Epithelial cell of prostate (primary cell): ENCODE measurements at places on chromosomes 6 and 20.

DNA sequence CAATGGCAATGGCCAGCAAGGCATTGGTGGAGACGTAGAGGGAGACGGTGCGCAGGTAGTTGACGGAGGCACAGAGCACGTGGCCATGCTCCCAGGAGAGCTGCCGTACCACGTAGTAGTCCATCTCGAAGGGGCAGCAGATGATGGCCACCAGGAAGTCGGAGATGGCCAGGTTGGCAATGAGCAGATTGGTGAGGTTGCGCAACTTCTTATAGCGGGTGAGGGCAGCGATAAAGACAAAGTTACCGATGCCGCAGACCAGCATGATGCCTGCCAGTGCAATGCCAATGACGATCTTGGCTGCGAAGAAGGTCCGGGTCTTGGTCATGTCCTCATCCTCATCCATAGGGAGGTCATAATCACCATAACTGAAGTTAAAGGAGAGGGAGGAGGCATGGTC is 2.8 kb downstream of the PROKR2 start:
- no peak for DNase-seq

- no peak for DNase-seq
Measured at GRCh38 chr6:129130106-129130505, 247.2 kb downstream of the LAMA2 start.

GRCh38 chr6:22146931-22147701 is 149.7 kb downstream of the PRL start:
- no peak for DNase-seq

DNA sequence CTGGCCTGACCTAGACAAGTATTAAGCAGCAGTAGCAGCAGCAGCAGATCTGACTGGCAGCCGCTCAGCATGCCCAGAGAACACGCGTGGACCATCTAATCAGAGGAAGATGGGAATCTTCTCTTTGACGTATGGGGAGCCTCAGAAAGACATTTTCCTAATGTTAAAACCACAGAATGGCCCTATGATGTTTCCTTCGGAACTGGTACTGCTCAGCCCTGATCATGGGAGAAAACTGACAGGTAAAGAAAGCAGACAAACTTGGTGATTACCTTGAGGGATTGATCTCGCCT is 6.2 kb downstream of the PSMA7 start:
- DNase-seq = no peak

GRCh38 chr20:47262365-47263013 is 94.0 kb downstream of the ZMYND8 start:
- no peak for DNase-seq

DNA sequence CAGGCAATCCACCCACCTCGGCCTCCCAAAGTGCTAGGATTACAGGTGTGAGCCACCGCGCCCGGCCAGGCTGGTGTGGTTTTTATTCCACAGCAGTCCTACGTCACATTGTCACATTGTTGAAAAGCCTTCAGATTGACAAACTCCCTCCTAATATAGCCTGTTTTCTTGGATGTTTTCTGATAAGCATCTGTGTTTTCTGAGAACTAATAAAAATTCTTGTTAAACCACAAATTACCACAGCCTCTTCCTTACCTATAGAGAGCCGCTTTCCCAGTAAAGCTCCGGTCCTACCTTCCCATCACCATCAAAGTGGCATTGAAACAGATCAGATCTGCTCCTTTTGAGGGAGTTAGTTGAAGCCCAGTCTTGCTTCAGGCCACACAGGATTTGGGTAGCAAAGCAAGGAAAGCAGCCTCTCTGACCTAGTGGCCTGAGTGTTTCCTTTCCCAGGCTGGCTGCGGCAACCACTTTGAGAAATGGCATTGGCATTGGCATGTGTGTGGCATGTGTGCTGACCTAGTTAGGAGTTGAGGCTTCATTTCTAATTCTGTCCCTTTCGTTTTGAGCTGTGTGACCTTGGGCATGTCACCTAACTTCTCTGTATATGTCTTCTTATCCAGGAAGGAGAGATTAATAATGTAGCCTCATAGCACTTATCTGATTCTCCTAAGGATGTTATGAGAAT is 1.7 kb upstream of the PKIG start:
- DNase-seq = no peak

DNA sequence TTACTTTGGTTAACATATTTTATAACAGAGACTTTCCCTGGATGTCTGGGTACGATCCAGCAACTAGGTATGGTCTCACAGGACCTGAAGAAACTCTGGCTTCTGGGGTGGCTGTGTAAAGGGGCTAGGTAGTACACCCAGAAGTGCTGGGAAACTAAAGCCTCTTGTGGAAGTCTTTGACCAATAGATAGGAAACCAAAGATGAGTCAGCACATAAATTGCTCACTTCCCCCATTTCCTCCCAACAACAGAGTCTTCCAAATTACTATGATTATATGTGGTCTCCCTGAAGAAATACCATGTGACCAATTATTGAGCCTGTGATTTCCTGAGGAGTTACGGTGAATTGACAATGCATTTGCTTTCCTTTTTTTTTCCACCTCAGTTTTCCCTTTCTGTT is 26.8 kb upstream of the TBX18 start:
- no peak for DNase-seq

- no peak for DNase-seq
Measured at GRCh38 chr6:154060076-154060475, 21.0 kb downstream of the OPRM1 start.

- no peak for DNase-seq
Measured at GRCh38 chr6:47362857-47363461, 53.3 kb upstream of the TNFRSF21 start.

GRCh38 chr6:144068794-144069193 is 26.6 kb downstream of the SF3B5 start:
- no peak for DNase-seq

GRCh38 chr6:8375916-8376315 is 59.4 kb downstream of the SLC35B3 start:
- no peak for DNase-seq

GRCh38 chr6:127198549-127198948 is 68.1 kb upstream of the RNF146 start:
- DNase-seq = no peak
